T-helper 2 cell (primary cell): ENCODE measurements at places on chromosomes 1 and 21.

GRCh38 chr1:167762061-167762746, 40.4 kb downstream of the MPZL1 start:
- no peak for DNase-seq

- no peak for DNase-seq
Measured at GRCh38 chr1:227893949-227894721, 53.6 kb downstream of the WNT9A start.

DNA sequence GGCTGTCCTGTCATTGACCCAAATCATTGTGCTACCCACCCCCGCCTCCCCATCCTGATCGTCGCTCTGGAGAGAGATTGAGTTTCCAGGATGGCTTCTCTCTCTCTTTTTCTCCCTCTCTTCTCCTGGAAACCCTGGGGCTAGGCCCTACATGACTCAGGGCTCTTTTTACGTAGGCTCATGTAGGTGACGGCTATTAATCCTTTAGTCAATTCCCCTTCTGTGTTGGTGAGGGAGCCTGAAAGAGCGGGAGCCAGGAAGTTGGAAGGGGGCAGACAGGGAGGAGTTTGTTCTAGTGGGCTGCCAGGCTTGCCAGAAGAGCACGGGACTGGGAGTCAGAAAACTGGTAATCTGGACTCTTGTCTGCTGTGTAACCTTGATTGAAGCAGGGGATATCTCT, 9.7 kb downstream of the ATP2B4 start:
- no peak for DNase-seq

GRCh38 chr1:203871114-203871880, 9.9 kb downstream of the SNRPE start:
- DNase-seq: no peak

- no peak for DNase-seq
Measured at GRCh38 chr1:227577500-227577899, 14.1 kb downstream of the ZNF678 start.

DNA sequence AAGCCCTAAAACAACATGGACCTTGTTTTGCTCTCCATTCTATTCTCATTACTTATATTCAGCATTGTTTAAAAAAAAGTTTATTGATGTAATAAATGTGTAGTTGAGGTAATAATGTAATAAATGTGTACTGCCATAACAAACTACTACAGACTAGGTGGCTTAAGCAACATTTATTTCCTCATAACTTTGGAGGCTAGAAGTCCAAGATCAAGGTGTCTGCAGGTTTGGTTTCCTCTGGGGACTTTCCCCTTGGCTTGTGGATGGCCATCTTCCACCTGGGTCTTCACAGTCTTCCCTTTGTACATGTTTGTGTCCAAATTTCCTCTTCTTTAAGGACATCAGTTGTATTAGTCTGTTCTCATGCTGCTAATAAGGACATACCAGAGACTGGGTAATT, 93.1 kb downstream of the LMO4 start:
- no peak for DNase-seq

GRCh38 chr1:168583571-168583970, 7.2 kb downstream of the XCL1 start:
- DNase-seq: no peak

DNA sequence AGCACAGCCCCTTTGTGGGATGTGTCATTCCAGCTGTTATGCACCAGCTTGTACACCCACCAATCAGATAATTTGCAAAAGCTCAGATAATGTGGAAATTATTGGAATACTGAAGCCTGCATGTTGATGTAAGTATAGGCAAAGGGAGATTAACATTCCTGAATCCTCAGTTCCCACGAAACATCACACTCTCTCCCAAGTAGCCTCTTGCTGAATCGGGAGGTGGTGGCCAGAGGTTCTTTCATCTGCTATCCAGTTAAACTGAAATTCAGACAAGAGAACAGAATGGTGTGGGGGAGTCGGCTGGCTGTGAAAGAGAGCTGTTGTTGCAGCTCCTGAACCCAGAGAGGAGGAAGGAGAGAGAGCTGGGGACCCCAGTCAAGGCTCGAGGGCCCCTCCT, 170.9 kb downstream of the ZBTB18 start:
- no peak for DNase-seq

GRCh38 chr1:201545851-201546492, 7.0 kb downstream of the NAV1 start:
- no peak for DNase-seq
